Eye (tissue), 1 donor: ENCODE measurements at places on chromosomes 12 and 14.
A peak's percentile ranks its signal among the peaks of the same experiment; 100 is the strongest.

GRCh38 chr14:63895510-63895909 lies 42.7 kb downstream of the SYNE2 start:
- no peak for DNase-seq

GRCh38 chr12:55642267-55642666 lies 5.6 kb downstream of the OR10P1 start:
- no peak for DNase-seq

- DNase-seq, result no peak
Measured at GRCh38 chr12:115303723-115304309, 619.8 kb upstream of the TBX3 start.

- peak; percentile 72 for DNase-seq
Measured at GRCh38 chr14:75711105-75711795, 50.2 kb downstream of the TTLL5 start.

- no peak for DNase-seq
Measured at GRCh38 chr14:69676723-69677122, 65.3 kb downstream of the SUSD6 start.

DNA sequence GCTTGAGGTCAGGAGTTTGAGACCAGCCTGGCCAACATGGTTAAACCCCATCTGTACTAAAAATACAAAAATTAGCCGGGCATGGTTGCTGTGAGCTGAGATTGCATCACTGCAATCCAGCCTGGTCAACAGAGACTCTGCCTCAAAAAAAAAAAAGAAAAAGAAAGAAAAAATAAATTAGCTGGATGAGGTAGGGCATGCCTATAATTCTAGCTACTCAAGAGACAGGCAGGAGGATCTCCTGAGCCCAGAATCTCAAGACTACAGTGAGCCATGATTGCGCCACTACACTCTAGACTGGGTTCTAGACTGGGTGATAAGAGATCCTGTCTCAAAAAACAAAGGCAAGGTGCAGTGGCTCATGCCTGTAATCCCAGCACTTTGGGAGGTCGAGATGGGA lies 16.9 kb downstream of the PPP4R3A start:
- DNase-seq, result no peak

DNA sequence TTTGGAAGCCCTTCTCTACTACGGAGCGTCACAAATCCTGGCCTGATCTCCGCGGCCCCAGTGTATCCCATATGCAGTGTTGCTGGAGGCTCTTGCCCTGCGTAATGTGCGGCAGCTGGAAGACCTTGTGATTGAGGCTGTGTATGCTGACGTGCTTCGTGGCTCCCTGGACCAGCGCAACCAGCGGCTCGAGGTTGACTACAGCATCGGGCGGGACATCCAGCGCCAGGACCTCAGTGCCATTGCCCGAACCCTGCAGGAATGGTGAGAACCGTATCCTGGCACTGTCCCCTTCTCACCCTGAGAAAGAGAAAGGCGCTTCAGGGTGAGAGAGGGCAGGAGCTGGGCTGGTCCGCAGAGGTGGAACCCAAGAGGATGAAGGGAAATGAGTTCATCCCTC lies 5.3 kb downstream of the COPS7A start:
- no peak for DNase-seq

DNA sequence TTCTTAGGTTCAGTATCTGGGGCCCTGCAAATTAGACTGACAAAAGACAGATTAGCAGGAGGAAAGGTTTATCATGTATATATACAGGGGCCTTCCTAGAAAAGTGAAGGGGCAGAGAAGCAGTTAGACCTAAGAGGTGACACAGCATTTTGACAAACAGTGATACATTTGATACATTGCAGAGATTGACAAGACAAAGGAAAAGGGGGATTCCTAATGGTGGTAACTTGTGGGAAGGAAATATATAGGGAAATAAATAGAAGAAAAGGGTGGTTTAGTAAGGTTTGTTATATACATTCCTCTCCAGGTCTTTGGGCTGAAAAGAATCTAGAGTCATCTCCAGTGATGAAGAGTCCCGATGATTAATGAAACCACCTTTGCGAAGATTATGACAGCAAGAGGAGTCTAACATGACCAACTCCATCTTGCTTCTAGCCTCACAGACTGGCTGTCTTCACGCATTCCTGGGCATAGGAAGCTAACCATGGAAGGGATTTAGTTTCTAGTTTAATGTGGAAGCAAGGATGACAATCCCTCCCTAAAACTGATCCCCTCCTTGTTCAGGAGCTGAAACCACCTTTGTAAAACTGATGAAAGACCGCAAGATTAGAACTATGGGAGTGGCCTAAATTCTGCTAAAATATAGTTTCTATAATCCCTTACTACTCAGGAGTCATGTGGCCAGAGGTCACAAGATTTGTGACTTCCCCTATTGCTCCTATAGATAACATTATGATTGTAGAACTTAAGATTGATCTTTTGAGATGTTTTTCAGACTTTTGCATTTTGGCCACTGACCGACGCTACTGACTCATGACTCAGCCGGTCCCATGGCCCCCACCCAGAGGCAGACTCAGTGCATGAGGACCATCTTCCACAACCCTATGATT lies 31.1 kb upstream of the CPM start:
- DNase-seq, result no peak

DNA sequence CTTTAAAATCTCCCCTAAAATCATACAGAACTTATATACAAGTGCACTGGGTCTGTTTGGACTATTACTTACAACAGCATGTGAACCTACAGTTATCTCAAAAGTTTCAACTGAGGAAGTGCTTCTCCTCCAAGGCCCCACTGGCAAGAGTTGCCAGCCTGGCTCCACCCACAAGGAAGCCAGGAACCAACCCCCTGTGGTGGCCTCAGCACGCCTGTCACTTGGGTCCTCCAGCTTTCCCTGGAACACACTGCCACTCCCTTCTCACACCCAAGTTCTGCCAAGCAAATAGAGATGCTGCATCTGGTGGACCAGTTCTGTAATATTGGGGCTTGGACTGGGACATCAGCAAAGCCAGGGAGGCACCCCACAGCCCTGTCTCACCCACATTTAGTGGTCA lies 115.4 kb downstream of the GCH1 start:
- DNase-seq, result no peak

- no peak for DNase-seq
Measured at GRCh38 chr14:64421166-64421565, 33.0 kb downstream of the MTHFD1 start.

GRCh38 chr12:111685811-111686573 lies at the start of the genes ACAD10 and BRAP:
ACAD10 (plus strand) TSS chr12:111686053; CDS start chr12:111692710, 6,657 bp downstream.
BRAP (minus strand) TSS chr12:111685956; CDS start chr12:111685792, 164 bp downstream.
- DNase-seq, result peak; percentile 97

- DNase-seq, result no peak
Measured at GRCh38 chr12:120468821-120469449, 613 bp downstream of the SRSF9 start.

GRCh38 chr12:87678453-87678852 lies 350.7 kb downstream of the C12orf50 start:
- no peak for DNase-seq

GRCh38 chr12:100215209-100215608 lies 14.6 kb downstream of the ACTR6 start:
- no peak for DNase-seq

DNA sequence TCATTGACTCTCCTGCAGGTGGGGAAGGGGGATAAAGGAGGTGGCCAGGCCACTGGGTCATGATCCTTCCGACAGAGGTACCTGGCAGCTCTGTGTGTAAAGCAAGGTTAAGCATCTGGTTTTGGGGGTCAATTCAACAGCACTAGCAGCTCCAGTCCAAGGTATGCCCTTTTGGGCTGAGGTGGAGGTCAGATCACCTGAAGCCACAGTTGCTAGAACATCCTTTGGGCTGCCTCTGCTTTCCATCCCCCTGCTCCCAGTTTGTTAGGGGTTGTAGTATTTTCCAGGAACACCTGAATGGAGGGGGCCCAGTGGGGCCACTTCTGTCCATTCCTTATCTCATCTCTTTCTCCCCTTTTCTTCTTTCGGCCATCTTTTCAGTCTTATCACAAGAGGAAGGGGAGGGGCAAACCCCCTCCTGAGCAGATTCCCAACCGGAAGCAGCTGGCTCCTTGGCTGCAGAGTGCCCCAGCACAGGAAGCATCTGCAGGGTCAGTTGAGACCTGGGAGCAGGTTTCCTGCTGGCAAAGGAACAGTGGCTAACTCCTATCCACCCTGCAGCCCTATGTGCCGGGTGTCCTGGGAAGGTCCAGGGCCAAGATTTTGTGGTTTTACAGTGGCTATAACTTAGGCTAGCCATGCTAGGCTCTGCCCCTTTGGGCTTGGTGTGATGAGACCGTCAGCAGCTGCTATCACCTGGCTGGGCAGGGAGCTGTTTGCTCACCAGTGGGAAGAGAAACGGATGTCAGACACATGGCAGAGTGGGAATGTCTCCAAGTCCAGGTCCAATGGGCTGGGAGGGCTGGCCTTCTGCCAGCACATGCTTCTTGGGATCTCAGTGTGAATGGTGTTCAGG lies 40.2 kb downstream of the SH2B3 start:
- DNase-seq, result no peak

DNA sequence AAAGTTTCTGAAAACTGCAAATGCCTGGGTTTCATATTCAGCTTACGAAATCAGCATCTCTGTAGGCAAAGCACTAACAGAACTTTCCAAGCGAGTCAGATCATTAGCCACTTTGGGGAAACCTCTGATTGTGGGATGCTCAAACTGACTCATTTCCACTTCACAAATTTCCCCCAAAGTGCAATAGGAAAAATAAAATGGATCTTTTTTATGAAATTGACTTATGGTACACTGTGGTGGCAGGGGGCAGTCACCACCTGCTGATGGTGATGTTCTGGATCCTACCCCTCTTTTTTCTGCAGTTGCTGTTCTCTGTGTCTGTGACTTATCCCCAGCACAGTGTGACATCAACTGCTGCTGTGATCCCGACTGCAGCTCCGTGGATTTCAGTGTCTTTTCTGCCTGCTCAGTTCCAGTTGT lies 5.6 kb downstream of the TCTN1 start:
- no peak for DNase-seq

DNA sequence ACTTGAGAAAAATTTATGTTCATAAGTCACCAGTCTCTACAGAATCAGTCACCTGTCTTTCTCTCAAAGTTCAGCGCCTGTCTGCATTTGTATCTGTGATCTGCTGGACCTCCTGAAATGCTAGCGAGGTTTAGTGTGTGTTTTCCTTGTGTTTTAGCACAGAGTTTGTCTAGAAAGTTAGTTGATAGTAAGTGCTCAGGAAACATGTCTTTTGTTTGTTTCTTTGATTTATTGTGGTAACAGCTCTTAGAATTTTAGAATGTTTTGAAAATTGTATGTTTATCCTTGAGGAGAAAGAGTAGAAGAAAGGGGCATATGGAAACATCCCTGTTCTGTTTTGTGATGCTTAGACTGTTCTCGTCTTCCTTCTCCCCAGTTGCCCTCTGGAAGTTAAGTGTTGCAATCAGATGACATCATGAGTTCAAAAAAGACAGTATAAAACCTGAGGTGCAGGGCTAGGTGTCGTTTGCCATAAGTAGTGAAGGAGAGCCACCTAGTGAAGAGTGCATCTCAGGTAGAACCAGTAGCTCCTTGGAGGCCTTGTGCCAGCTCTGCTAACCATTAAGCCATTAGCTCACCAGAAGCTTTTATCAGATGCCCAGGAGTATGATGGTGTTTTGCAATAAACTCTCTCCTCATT lies 44.8 kb downstream of the FBXW8 start:
- DNase-seq, result no peak

DNA sequence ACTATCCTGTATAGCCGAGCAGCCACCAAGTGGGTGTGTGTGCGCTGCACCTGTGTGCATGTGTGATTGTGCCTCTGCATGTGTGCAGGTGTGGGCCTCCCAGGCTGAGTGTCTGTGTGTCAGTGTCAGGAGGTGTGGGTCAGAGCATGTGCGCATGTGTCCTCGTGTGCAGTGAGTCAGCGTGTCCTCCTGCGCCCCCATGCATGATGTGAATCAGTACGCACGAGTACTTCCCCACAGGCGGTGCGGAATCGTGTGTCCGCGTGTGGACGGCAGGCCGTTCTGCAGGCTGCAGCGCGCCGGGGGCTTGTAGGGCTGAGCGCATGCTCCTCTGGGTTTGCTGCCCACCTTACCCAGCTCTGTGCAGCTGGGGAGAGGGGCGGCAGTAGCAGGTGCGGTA lies 34.2 kb downstream of the DTX1 start:
- no peak for DNase-seq
